ENCODE measurements at places on chromosomes 16 and 17. TPM values are rescaled to one million over a fixed set of nuclear protein-coding genes. Genes with fewer than 3 reads are reported as not detected.

DNA sequence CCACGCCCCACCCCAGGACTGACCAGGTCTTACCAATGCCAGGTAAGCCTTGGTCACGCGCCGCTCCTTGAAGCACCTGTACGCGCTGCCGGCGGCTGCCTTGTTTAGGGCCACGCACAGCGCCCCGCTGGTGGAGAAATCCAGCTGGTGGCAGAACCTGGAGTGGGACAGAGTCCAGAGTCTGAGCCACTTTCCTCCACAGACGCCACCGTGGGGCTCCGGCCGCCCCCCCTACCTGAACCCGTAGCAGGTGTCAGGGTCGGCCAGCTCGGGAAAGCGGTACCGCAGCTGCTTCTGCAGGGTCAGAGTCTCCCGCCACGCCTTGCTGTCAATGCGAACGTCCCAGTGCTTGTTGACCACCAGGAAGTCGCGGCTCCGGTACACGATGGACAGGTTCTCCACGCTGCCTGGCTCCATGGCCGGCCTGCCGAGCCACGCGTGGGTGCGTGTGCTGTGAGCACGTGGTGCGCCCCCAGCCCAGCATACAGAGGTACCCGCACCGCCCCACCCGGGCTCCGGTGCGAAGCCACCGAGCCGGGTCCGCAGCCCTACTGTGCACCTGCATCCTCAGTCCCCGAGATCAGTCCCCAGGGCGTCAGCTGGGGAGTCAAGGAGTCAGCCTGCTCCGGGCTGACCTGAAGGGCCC is 737 bp downstream of the RPUSD1 start:
- H3K4me3 ChIP-seq: peak overlapping the region; percentile 98
- H3K27me3 ChIP-seq: no peaks in the 10 kb centered on the region
- no peaks in the 10 kb centered on the region for H3K36me3 ChIP-seq
- no peaks in the 10 kb centered on the region for H3K4me1 ChIP-seq

DNA sequence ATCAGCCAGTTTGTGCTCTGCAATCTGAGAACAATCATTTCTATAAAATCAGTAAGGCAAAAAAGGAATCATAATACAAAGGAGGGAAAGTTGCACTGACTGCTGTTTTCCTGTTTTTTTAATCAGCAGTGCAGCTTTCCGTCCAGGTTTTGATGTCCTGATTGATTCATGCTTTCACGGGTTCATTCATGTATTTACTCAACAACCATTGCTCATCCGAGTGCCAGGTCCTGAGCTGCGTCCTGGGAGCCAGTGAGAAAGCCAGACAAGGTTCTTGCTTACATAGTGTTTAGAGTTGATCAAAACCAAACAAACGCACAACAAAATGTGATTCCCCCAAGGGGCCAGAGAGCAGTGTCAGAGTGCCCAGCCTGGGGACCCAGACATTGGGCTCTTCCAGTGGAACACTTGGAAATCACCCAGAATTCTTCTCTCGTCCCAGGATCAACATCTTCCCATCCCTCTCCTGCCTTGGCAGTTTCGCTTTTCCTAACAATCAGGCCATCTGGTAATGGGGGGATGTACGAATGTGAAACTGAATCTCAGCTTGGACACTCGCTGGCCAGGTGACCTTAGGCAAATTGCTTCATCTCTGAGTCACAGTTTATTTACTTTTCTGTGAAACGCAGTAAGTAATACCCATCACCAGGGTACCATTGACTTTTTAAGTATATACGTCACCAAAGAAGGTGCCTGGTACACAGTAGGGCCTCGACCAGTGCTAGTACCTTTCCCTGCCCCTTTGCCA is 13.3 kb upstream of the C1QL1 start:
- no peak overlapping the region for H3K4me3 ChIP-seq
- peak; percentile 30 for DNase-seq
- H3K27ac ChIP-seq: no peak overlapping the region
- H3K4me1 ChIP-seq: no peaks in the 10 kb centered on the region
- H3K27me3 ChIP-seq: peaks cover 11% of the 10 kb centered on the region

- no peak overlapping the region for H3K27ac ChIP-seq
- H3K4me3 ChIP-seq: no peak overlapping the region
- peaks cover 6% of the 10 kb centered on the region for H3K4me1 ChIP-seq
These were observed 610.0 kb upstream of the CDH11 start for GRCh38 chr16:65731833-65732232.

The KLHL10 gene
- total RNA-seq: 2.3 TPM

The HSF5 gene
- not detected for total RNA-seq

The RHBDL3 gene
- 0.11 TPM for total RNA-seq

All from GM23248 (cell line).